Renal pelvis (tissue), 12 donors: ENCODE measurements at places on chromosomes 6 and 20. TPM values are rescaled to one million over a fixed set of nuclear protein-coding genes. Genes with fewer than 3 reads are reported as not detected.

DNA sequence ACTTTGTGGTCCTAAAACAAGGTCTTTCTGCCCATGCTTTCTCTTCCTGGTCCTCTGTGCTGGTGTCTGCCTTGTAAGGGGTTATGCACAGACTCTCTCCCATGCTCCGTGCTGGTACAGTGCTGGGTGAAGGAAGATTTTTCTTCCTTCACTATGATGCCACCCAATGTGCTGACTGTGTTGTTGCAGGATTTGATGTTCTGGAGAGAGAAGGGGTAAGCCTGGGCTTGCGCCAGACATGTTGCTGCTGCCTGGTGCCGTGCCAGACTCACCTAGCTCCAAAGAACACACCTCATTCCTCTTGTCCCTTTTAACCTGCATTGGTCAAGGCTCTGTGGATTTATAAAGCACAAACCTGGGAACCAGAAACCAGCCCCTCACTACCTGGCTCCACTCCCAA lies 28.4 kb upstream of the ARMH2 start:
- no peak for DNase-seq

DNA sequence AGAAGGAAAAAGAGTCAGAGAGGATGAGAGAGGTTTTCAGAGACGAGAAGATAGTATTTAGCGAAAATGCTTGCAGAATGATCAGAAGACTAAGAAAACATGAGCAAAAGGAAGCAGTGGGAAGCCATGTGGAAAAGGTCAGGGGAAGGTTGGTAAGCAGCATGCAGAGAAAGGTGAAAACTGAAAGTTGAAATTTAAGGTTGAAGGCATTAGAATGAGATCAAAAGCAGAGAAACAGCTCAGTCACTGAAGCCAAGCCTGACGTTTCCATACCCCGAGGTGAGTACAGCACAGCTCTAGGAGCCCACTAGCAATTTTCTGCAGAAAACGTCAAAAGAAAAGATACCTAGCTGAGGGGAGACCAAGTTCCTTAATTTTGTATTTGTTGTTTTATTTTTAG lies 19.1 kb upstream of the TFB1M start:
- DNase-seq: peak; percentile 2

GRCh38 chr6:53888931-53889330 lies 94.1 kb downstream of the LRRC1 start:
- no peak for DNase-seq

- DNase-seq: no peak
Measured at GRCh38 chr6:128491100-128491581, 29.3 kb downstream of the PTPRK start.

- DNase-seq: no peak
Measured at GRCh38 chr20:44206132-44206531, 4.4 kb downstream of the OSER1 start.

DNA sequence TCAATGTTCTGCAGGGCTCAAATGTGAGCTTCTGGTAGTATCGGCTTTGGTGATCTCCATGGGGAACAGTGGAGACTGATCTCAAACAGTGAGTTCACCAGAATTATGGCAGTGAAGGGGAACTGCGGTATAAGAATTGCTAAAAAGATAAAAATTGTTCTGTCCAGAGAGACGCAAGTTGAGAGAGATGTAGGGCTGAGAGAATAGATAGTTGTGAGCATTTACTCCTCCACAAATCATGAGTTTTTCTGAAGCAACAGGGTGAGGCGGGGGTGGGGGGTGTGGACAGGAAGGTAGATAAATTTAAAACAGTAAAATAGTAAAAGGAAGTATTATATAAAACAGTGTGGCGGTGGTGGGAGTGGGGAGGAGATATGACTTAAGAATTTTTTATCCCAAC lies 98.6 kb upstream of the NEDD9 start:
- no peak for DNase-seq

GRCh38 chr20:47361057-47361915 lies 4.8 kb upstream of the ZMYND8 start:
- DNase-seq: no peak

GRCh38 chr6:105624021-105624420 lies 221.1 kb upstream of the PREP start:
- DNase-seq: no peak

- DNase-seq: no peak
Measured at GRCh38 chr6:43989581-43990146, 137.6 kb downstream of the MRPL14 start.

DNA sequence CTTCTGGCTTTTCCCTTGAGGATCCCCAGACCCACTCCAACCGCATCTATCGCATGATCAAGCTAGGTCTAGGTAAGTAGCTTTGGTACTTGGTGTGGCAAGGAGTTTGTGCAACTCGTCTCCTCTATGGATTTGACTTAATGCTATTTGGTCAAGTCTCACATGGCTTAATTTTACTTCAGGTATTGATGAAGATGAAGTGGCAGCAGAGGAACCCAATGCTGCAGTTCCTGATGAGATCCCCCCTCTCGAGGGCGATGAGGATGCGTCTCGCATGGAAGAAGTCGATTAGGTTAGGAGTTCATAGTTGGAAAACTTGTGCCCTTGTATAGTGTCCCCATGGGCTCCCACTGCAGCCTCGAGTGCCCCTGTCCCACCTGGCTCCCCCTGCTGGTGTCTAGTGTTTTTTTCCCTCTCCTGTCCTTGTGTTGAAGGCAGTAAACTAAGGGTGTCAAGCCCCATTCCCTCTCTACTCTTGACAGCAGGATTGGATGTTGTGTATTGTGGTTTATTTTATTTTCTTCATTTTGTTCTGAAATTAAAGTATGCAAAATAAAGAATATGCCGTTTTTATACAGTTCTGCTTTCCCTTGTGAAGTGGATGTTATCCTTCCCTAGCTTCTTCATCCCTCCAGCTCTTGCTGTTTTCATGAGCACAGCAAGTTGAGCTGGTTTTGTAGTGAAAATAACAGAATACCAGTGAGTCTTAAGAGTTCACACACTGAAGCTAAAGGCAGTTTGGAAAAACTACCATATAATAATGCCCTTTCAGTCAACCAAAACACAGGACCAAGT lies 3.8 kb downstream of the SLC35B2 start:
- DNase-seq: no peak

DNA sequence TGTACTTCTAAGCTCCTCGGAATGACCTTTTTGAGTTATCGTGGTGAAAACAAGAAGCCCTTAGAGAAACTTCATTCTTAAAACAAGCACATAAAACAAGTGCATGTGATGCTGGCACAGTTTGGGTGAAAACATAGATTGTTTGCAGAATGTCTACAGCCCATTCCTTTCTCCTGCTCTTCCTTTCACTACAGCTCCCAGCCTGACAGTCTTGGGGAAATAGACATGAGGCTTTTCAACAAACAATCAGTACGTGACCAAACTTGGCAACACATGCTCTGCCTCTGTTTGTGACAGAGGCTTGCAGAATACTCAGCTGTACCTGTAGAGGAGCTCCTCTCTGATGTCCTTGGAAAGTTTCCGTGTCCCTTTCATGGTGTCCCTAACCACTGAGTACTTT lies 321.6 kb downstream of the ZFAND3 start:
- DNase-seq: no peak

- no peak for DNase-seq
Measured at GRCh38 chr6:107629548-107630129, 139.7 kb downstream of the SOBP start.

- DNase-seq: no peak
Measured at GRCh38 chr6:42049948-42050296, 402 bp upstream of the TAF8 start.

DNA sequence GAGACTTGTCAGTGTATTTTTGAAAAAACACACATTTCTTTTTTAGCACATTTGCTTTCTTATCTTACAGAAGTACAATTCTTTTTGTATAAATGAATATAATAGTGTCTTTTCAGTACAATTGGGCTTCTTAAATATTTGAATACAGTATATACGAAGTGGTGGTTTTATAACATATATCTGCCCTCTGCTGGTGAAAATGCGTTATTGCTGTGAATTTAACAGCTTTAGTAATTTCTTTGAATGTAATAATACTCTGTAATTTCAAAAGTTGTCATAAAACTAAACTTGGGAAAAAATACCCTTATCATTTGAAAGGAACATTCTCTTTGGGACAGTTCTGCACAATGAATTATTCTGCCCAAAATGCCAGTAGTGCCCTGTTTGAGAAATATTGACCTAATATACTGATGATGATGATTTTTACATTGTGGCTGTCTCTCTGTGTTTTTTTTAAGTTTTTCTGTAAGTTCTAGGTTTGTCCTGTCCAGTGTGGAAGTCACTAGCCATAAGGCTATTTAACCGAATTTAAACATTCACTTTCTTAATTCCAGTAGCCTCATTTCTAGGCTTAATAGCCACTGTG lies 19.0 kb downstream of the SMAP1 start:
- peak; percentile 41 for DNase-seq

DNA sequence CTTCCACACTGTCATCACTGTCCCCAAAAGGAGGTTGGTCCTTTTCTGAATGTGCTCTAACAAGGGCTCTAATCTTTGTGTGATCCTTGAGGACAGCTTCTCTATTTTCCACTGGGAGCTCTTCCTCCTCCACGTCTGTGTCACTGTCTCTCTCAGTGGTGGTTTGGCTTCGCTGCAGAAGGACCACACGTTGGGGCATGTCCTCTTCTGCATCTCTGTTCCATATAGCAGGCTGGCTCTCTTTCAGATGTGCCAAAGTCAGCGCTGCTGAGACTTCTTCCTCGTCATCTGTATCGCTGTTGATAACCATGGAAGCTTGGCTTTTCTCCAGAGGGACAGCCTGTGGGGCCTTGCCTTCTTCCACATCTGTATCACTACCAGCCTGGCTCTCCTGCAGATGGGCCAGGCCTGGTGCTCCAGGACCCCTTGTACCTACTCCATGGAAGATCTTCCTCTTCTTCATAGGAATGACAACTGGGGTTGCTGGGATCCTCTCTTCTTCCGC lies 4.6 kb downstream of the MDC1 start:
- DNase-seq: no peak

GRCh38 chr20:7371518-7372163 lies 568.6 kb downstream of the HAO1 start:
- peak; percentile 66 for DNase-seq

DNA sequence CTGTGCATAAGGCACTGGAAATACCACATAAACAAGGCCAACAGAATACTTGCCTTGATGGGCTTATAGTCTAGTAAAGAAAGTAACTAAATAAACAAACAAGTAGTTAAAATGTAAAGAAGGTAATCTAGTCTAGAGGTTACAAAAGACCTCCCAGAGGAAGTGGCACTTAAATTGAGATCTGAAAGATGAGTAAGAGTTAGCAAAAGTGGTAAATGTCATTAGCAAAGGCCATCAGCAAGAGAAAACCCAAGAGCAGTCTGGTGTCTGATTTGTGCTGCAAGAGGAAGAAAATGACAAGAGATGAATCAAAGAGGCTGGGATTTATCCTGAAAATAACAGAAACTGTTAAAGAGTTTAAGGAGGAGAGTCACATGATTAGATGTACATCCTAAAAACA lies 96.6 kb upstream of the SMLR1 start:
- DNase-seq: no peak

- peak; percentile 70 for DNase-seq
Measured at GRCh38 chr6:47242483-47243386, 67.0 kb downstream of the TNFRSF21 start.

- no peak for DNase-seq
Measured at GRCh38 chr6:159126590-159126989, 42.6 kb upstream of the FNDC1 start.

- peak; percentile 43 for DNase-seq
Measured at GRCh38 chr20:1062334-1063010, 55.9 kb upstream of the PSMF1 start.

GRCh38 chr20:45487231-45487635 lies 17.7 kb downstream of the WFDC2 start:
- no peak for DNase-seq

- no peak for DNase-seq
Measured at GRCh38 chr20:48102076-48102787, 317.0 kb upstream of the SULF2 start.

DNA sequence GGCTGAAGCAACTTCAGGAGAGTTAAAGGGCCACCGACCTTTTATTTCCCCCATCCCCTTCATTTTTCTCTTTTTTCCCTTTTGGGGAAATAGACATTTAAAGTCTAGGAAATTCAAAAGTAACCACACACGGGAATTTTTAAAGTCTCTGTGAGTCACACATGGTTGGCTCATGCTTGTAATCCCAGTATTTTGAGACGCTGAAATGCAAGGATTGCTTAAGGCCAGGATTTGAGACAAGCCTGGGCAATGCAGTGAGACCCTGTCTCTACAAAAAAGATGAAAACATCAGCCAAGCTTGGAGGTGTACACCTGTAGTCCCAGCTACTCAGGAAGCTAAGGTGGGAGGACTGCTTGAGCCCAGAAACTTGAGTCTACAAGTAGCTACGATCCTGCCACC lies 34.2 kb downstream of the KATNA1 start:
- no peak for DNase-seq

DNA sequence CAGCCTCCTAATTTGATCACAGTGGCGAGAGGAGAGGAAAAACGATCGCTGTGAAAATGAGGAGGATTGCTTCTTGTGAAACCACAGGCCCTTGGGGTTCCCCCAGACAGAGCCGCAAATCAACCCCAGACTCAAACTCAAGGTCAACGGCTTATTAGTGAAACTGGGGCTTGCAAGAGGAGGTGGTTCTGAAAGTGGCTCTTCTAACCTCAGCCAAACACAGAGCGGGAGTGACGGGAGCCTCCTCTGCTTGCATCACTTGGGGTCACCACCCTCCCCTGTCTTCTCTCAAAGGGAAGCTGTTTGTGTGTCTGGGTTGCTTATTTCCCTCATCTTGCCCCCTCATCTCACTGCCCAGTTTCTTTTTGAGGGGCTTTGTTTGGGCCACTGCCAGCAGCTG lies 28.7 kb downstream of the SAYSD1 start:
- no peak for DNase-seq

- no peak for DNase-seq
Measured at GRCh38 chr6:87070741-87071140, 24.2 kb downstream of the CGA start.

DNA sequence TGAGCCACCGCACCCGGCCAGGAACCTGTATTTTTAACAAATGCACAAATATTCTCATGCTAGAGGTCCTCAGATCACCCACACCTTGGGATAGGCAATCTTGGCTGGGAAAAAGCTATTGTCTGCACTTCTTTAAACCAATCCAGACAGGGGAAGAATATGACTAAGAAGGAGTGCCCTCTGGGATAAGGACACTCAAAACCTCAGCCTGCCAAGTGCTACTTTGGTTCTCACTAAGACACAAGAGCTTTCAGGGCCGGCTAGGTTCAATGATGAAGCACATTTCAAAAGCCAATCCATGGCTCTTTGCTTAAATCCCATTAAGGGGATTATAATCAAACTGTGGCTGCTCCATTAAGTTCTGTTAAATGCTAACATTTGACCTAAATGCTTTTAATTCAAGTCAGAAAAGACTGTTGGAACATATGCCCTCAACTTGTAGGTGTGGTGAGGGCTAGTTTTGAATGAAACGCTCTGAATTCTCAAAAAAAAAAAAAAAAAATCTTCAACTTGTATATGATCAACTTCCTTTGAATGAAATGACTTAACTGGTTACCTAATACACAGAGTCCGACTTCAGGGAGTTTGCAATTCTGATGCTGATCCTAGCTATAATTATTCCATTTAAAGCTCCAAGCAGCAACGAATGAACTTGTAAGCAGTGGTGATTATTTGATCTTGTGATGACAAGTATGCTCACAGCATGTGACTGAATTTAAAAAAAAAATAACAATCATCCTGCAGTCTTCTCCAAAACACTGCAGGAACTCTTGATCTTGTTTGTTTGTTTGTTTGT lies 56.6 kb downstream of the SLC23A2 start:
- DNase-seq: no peak

The SIRPB1 gene
- polyA plus RNA-seq: 0.18 TPM

The EYA4 gene
- 16.3 TPM for polyA plus RNA-seq

The TBC1D22B gene
- 14.4 TPM for polyA plus RNA-seq

The CST2 gene
- polyA plus RNA-seq: not detected

The TTK gene
- 18.9 TPM for polyA plus RNA-seq

The SNX5 gene
- 232 TPM for polyA plus RNA-seq

The ADGRF1 gene
- 39.5 TPM for polyA plus RNA-seq

The PABPC1L gene
- 44.8 TPM for polyA plus RNA-seq

The GSTA4 gene
- polyA plus RNA-seq: 96.9 TPM

The TULP1 gene
- 3.4 TPM for polyA plus RNA-seq
